GM23248 (cell line): ENCODE measurements at places on chromosomes 7 and 10. TPM values are rescaled to one million over a fixed set of nuclear protein-coding genes. Genes with fewer than 3 reads are reported as not detected.

The C7orf57 gene
- total RNA-seq = not detected in 2 replicates

The SKIDA1 gene
- not detected in 2 replicates for total RNA-seq

The PRXL2A gene
- total RNA-seq = not detected in 2 replicates

The SNX13 gene
- total RNA-seq = 34.2 and 50.8 TPM in 2 replicates

The ADCYAP1R1 gene
- total RNA-seq = not detected in 2 replicates

The OR6B1 gene
- not detected in 2 replicates for total RNA-seq

The LEP gene
- total RNA-seq = 0.22 TPM in 1 of 2 replicates, not detected in the other

The LBX1 gene
- not detected in 2 replicates for total RNA-seq

The GSTO1 gene
- 143 and 236 TPM in 2 replicates for total RNA-seq

The TFPI2 gene
- 435 and 654 TPM in 2 replicates for total RNA-seq

The MYOZ1 gene
- 0.32 TPM in 1 of 2 replicates, not detected in the other for total RNA-seq

The CYP3A5 gene
- total RNA-seq = not detected in 2 replicates

The CNNM1 gene
- total RNA-seq = 1.6 and 2.1 TPM in 2 replicates

The ZNF438 gene
- 2.3 and 2.9 TPM in 2 replicates for total RNA-seq

The TMEM248 gene
- total RNA-seq = 101 and 113 TPM in 2 replicates

The SLC26A3 gene
- not detected in 2 replicates for total RNA-seq

The FASTK gene
- total RNA-seq = 141 and 145 TPM in 2 replicates

The GPR146 gene
- 9.7 and 10.2 TPM in 2 replicates for total RNA-seq

The ZNF485 gene
- 1.5 and 6.7 TPM in 2 replicates for total RNA-seq

The STEAP1B gene
- 31.6 and 45.1 TPM in 2 replicates for total RNA-seq

The MNX1 gene
- total RNA-seq = not detected in 2 replicates

The HGF gene
- 2.7 and 4.4 TPM in 2 replicates for total RNA-seq

The CCDC3 gene
- not detected in 2 replicates for total RNA-seq

The CPXM2 gene
- total RNA-seq = 19.8 and 21.2 TPM in 2 replicates

The LCOR gene
- total RNA-seq = 9.1 and 12.9 TPM in 2 replicates
